Placental pericyte (primary cell): ENCODE measurements at places on chromosomes 1 and 21. TPM values are rescaled to one million over a fixed set of nuclear protein-coding genes. Genes with fewer than 3 reads are reported as not detected.

APOBEC4 gene
- total RNA-seq, result under 0.01 TPM in 1 of 2 replicates, not detected in the other

NUF2 gene
- total RNA-seq, result 0.22 and 27.2 TPM in 2 replicates

DMRTA2 gene
- total RNA-seq, result 0.14 and 0.22 TPM in 2 replicates

SPATA45 gene
- not detected in 2 replicates for total RNA-seq

PTPN14 gene
- 59.3 and 106 TPM in 2 replicates for total RNA-seq

PPIAL4G gene
- under 0.01 TPM in 1 of 2 replicates, not detected in the other for total RNA-seq

PATJ gene
- total RNA-seq, result 2.6 and 5.7 TPM in 2 replicates

SPRR2F gene
- not detected in 2 replicates for total RNA-seq

PRPF38A gene
- 6.6 and 11.7 TPM in 2 replicates for total RNA-seq

AK4 gene
- 0.88 and 1.7 TPM in 2 replicates for total RNA-seq

CASZ1 gene
- 0.14 and 0.22 TPM in 2 replicates for total RNA-seq

CD101 gene
- total RNA-seq, result not detected in 2 replicates

CFAP74 gene
- not detected in 2 replicates for total RNA-seq

DNAI4 gene
- total RNA-seq, result 6.3 and 6.6 TPM in 2 replicates

CASQ2 gene
- total RNA-seq, result not detected in 2 replicates

CD53 gene
- total RNA-seq, result 0.14 TPM in 1 of 2 replicates, not detected in the other

FAM163A gene
- total RNA-seq, result under 0.01 TPM in 1 of 2 replicates, not detected in the other

TMEM50B gene
- 26.2 and 89.1 TPM in 2 replicates for total RNA-seq

SLC25A34 gene
- 0.22 and 0.43 TPM in 2 replicates for total RNA-seq

EVA1B gene
- total RNA-seq, result 175 and 366 TPM in 2 replicates

OR6F1 gene
- not detected in 2 replicates for total RNA-seq

BRINP3 gene
- not detected in 2 replicates for total RNA-seq

C8A gene
- not detected in 2 replicates for total RNA-seq

DPT gene
- under 0.01 and 0.29 TPM in 2 replicates for total RNA-seq

DIPK1A gene
- 3.9 and 7.6 TPM in 2 replicates for total RNA-seq

LCE6A gene
- total RNA-seq, result not detected in 2 replicates

DCDC2B gene
- not detected in 2 replicates for total RNA-seq

LCA5L gene
- total RNA-seq, result 0.88 and 1.0 TPM in 2 replicates

TRABD2B gene
- total RNA-seq, result not detected in 2 replicates

NPHS2 gene
- total RNA-seq, result not detected in 2 replicates

CFHR3 gene
- total RNA-seq, result not detected in 2 replicates

IL12RB2 gene
- 0.72 TPM in 1 of 2 replicates, not detected in the other for total RNA-seq

TAS1R1 gene
- under 0.01 and 0.14 TPM in 2 replicates for total RNA-seq

TRIM46 gene
- 4.4 and 8.7 TPM in 2 replicates for total RNA-seq

PM20D1 gene
- total RNA-seq, result not detected in 2 replicates

OR2T29 gene
- not detected in 2 replicates for total RNA-seq

FCGR1A gene
- total RNA-seq, result not detected in 2 replicates

S100A8 gene
- total RNA-seq, result not detected in 2 replicates

SAMD11 gene
- total RNA-seq, result 1.1 and 2.9 TPM in 2 replicates

NR1I3 gene
- total RNA-seq, result not detected in 2 replicates

MDM4 gene
- total RNA-seq, result 35.8 and 43.5 TPM in 2 replicates

UTS2 gene
- 0.14 TPM in 1 of 2 replicates, not detected in the other for total RNA-seq

FMO4 gene
- total RNA-seq, result 0.72 and 1.1 TPM in 2 replicates

OR10K1 gene
- total RNA-seq, result not detected in 2 replicates
